ENCODE measurements at places on chromosomes 13 and 19. TPM values are rescaled to one million over a fixed set of nuclear protein-coding genes. Genes with fewer than 3 reads are reported as not detected.

The PRTN3 gene
- 0.94 TPM for total RNA-seq

The TMC4 gene
- 1.3 TPM for total RNA-seq

The RASAL3 gene
- total RNA-seq = 0.31 TPM

The RASIP1 gene
- total RNA-seq = 7.5 TPM

The ZNF829 gene
- 9.1 TPM for total RNA-seq

The TMEM38A gene
- 13.5 TPM for total RNA-seq

The KLF2 gene
- total RNA-seq = 1.9 TPM

The KIR2DL1 gene
- total RNA-seq = not detected

The OR2Z1 gene
- total RNA-seq = not detected

The CPB2 gene
- not detected for total RNA-seq

The ERICH4 gene
- total RNA-seq = not detected

Measured in parietal lobe (tissue), 2 donors.